Omental fat pad (tissue), 4 donors: ENCODE measurements at places on chromosomes 3 and 15.

- DNase-seq, result no peak
Observed at GRCh38 chr3:37985637-37986320, 4.8 kb upstream of the VILL start.

DNA sequence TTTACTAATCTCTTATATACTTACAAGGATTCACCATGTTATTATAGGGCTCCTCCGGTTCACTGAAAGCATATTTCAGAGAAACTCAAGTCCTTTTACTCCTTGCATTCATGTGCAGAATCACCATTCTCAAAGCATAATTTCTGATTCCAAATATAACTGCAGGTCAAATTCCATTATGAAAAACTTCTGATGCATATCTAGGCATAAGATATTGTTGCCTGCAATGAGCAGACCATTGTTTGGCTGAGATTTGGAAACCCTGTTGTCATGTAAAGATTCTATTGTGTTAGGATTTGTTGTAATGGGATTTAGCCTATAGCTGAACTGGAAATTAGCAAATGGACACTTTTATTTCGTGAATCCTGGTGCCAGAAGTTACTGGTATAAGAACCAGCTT lies 69.5 kb upstream of the PRICKLE2 start:
- DNase-seq, result no peak

- no peak for DNase-seq
Observed at GRCh38 chr3:61008998-61009380, 242.3 kb downstream of the FHIT start.

DNA sequence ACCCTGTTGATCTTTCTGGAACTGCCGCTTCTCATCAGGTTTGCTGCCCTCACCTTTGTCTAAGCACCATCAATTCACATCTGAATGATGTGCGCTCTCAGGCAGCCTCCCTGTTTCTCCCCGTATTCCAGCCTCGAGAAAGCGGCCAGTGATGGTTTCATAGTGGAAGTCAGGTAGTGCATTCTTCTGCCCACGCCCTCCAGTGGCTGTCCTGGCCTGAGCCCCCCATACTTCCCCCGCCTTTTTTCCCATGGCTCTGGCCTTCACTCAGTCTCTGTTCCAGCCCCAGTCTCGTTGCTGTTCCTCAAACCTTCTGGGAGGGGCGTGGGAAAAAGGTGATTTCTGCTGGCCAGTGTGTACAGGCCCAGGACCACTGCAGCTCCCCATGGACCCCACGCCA lies 101.3 kb downstream of the ASB7 start:
- DNase-seq, result no peak

- no peak for DNase-seq
Observed at GRCh38 chr3:12222775-12223485, 64.2 kb upstream of the TIMP4 start.

DNA sequence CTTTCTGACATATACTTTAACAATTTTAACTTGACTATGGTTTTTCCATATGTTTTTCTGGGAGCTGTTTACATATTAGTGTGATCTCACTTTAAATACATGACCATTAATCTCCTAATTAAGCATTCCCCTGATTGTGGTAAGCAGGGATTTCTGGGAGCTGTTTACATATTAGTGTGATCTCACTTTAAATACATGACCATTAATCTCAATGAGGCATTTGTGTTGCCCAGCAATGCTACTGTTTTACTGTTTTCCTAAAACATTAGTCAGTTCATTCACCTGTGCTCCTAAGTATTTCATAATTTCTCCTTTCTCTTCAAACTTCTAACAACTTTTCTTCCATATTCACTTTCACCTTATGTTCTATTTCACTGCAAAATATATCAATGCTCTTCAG lies 3.6 kb upstream of the GRAMD1C start:
- no peak for DNase-seq

DNA sequence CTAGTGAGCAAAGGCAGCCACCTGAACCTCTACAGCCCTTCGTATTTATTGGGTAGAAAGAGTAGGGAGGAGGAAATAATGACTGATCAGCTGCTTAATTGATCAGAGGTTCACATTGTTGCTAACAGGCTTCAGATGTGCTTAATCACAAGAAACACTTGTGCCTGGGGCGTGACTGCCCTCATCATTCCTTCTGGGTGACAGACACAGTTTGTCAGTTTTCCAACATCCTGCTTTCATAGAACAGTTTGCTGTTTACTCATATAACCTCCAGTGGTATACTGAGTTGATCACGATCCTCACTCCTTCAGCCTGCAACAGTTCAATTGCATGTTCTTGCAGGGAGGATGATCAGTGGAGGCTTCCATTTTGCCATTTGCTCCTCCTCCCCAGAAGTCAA lies 13.6 kb upstream of the CASR start:
- no peak for DNase-seq
